ENCODE measurements at places on chromosomes 5 and 9. TPM values are rescaled to one million over a fixed set of nuclear protein-coding genes. Genes with fewer than 3 reads are reported as not detected.

GRCh38 chr5:168328814-168329213 lies 37.4 kb downstream of the WWC1 start:
- no peak for DNase-seq

DNA sequence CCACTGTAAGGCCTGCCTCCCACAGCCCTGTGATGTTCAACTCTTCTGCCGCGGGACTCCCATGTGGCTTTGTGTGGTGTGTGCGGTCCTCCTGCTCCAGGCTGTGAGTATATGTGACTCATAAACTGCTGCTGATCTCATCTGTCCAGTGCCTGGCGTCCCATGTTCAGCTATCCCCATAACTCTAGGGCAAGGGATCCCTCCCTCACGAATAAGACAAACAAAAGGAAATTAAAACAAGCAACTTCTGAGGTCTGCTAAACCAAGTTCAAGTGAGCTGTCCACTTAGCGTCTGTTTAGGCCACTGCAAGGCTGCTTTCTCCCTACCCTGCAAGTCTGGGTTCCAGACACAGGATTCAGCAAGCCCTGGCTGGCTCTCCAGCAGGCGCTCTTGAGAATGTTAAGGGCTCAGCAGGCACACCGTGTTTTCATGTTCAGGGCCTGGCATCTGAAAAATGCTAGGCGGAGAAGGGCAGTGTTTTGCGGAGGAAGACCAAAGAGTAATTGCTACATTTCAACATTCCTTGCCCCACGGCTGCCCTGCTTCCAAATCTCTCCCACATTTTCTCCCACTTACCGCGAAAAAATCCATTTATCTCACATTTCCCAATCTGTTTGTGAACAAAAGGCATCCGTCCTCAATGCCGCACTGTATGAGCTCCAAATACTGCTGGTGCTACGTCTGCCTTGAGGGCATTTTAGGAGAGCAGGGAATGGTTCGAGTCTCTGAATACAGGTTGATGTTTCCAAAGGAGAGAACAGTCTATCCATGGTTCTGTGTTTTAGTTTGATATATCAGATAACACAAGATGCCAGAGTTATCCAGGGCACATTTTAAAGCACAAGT lies 280.2 kb downstream of the SEMA5A start:
- no peak for DNase-seq

DNA sequence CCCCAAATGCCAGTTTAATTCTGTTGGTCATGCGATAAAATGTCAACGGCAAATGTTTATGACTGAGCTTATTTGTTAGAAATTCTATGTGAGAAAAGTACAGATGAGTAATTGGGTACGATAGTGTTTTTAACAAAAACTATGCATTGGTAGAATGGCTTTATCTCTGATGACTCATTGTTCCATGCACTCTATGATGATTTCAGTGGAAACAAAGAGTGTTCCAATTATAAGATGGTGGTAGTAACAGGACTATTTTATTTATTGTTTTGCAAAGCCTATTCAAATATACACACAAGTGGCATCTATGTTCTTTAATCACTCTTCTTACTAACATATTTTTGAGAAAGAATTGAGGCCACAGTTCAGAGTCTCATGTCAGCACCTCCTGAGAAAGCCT lies 353.7 kb upstream of the IRX2 start:
- no peak for DNase-seq

- DNase-seq, result no peak
Measured at GRCh38 chr5:107919361-107919760, 248.6 kb upstream of the EFNA5 start.

- no peak for DNase-seq
Measured at GRCh38 chr9:85067792-85068191, 398.3 kb downstream of the NTRK2 start.

The FGF10 gene
- polyA plus RNA-seq, result 9.0 TPM

GRCh38 chr5:152607401-152608160 lies 202.5 kb upstream of the NMUR2 start:
- no peak for DNase-seq

The PLAC8L1 gene
- polyA plus RNA-seq, result 0.82 TPM
